ENCODE measurements at places on chromosomes 7 and 10.

DNA sequence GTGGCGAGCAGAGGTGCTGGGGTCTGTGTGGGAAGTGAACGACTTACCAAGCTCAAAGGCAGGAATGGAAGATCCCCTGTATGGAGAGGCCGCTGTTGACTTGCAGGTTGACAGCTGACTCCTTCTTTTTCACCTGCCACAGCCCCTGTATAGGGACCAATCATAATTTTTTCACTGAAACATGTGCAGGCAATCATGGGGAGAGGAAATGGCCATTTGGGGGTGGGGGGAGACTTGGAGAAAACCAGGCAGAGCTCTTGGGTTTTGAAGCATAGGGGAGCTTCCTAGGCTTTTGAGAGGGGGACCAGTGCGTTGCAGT, 101.4 kb downstream of the WDR37 start:
- DNase-seq, result no peak

DNA sequence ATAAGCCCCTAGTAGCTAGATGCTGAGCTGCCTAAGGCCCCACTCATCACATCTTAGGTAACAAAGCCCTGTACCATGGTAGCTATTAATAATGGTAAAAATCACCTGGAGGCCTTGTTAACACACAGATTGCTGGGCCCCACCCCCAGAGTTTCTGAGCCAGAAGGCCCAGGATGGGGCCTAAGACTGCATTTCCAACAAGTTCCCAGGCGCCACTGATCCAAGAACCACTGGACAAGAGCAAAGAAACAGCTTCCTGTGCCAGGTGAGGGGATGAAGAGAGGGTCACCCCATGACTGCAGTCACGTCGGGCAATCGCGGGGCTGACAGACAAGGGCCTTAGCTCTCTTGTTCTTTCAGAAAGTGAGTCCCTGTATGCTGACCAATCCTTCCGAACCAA, 46.8 kb downstream of the ACSM6 start:
- no peak for DNase-seq

DNA sequence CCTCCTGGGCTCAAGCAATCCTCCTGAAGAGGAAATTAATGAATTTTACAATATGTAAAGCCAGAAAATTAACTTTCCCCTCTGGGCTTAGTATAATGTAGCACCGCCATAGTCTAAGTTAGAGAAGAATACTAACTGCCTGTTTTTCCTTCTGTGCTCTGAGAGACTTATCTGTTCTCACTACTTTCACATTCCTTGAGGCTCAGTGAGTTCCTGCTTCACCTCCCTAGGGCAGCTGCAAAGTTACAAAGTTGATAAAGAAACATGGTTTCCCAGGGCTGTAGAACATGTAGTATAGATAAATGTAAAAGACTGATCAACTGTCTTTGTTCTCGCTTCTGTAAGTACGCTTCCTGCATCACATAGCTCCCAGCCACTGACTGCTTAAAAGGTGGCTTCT, 16.0 kb upstream of the OLAH start:
- DNase-seq, result no peak

- no peak for DNase-seq
Observed at GRCh38 chr7:99209781-99210180, 1.9 kb upstream of the KPNA7 start.

DNA sequence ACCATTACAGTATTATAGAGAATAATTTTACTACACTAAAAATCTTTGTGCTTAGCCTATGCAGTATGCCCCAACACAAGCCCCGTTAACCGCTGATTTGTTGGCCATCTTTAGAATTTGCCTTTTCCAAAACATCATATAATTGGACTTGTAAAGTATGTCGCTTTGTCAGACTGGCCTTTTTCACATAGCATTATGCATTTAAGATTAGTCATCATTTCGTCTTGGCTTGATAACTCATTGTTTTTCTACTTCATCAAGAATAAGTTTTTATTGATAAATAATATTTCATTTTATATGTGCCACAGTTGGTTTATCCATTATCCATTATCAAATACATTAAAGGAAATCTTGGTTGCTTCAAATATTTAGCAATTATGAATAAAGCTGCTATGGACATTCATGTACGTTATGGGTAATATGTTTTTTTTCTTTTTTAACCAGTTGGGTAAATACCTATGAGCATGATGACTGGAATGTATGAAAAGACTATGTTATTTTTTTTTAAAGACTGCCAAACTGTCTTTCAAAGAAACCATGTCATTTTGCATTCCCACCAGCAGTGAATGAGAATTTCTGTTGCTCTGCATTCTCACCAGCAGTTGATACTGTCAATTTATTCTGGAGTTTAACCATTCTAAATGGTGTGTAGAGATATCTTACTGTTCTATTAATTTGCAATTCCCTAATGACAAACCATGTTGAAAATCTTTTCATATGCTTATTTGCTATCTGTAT, 273.1 kb upstream of the KCND2 start:
- no peak for DNase-seq

DNA sequence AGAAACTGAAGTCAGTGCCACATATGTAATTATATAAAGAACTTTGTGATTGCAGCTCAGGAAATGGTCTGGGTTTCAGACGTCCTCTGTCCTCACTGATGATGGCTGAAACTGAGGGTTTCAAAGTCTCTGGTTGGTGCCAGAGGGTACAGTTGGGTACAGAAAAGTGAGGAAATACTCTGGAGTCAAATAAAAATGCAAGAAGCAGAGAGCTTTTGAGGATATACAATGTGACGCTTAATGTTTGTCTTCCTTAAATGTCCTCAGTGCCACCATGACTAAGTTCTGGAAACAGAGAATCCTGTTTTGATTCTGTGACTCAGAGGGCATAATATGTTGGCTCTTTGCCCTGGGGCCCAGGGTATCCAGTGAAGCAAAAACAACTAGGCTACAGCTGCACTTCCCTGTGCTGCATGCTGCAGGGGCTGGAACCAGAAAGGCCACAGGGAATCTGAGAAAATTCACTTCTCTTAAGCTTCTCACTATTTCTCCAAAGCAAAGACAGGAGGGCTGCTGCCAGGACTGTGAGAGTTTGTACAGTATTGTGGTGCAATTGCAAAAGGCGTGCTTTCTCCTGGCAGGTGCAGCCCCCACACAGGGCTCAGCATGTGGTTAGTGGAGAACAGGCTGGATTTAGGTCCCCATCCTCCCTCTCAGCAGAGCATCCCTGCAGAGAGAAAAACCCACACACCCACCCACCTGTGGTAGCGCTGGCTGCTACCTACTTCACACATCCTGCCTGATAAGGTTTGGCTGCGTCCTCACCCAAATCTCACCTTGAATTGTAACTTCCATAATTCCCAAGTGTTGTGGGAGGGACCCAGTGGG, 169.5 kb upstream of the SVIL start:
- no peak for DNase-seq

DNA sequence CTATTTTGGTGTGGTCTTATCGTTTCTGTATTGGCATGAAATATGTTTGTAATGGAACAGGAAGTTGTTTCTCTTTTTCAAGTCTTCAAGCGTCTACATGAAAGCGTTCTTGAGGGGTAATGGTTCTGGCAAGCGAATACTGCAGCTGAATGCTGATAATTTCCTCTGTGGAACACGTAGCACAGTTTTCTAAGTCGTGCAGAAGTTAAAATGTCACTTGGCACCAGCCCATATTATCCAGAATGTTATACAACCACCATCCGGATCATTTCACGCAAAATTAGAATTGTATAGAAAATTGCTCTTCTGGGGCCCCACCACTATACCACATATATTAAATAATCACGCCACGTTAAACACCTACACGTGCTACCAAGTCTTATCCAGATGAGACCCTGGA, 354.3 kb downstream of the CALN1 start:
- no peak for DNase-seq

- DNase-seq, result no peak
Observed at GRCh38 chr10:110852255-110852896, 19.4 kb upstream of the PDCD4 start.

DNA sequence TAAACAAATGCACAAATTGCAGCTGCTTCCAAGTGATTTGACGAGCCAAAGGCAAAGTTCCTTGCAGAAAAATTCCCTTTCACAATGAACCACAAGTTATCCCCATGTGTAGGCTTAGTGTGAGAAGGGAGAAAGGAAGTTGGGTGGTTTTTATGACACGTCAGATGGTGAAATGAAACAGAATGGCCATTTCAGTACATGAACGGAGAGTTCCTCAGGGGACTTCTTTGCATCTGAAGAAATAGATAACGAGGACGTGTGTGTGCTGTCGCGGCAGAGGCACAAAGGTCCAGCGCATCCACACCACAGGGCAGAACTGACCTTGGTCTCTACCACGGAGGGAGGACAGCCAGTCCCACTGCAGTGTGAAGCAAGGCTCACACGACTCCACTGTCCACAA, 135.9 kb downstream of the PAXIP1 start:
- no peak for DNase-seq

DNA sequence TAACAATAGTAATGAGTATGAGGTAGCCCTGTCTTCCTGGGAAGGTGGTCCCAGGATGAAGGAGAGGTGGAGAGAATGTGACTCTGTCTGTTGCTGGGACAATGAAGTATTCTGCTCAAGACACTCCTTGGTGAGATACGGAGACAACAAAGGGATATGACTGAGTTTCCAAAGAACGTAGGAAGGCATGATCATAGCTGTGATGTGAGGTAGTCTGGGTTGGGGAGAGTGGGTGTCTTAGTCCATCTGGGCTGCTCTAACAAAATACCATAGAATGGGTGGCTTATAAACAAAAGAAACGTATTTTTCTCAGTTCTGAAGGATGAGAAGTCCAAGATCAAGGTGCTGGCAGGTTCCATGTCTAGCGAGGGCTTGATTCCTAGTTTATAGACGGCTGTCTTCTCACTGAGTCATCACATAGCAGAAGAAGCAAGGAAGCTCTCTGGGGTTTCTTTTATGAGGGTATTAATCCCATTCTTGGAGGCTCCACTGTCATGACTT, 84.9 kb upstream of the RHOBTB1 start:
- no peak for DNase-seq

DNA sequence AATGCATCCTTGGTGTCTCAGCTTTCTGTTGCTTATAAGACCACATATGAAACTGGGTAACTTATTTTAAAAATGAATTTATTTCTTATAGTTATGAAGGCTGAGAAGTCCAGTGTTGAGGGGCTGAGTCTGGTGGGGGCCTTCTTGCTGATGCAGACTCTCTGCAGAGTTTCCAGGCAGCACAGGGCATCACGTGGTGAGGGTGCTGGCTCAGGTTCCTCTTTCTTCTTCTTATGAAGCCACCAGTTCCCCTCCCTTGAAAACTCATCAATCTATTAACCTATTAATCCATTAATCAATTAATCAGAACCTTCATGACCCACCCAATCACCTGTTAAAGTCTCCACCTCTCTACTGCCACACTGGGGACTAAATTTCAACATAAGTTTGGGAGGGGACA, 595.6 kb upstream of the NRP1 start:
- DNase-seq, result no peak

- DNase-seq, result no peak
Observed at GRCh38 chr7:138169441-138169851, 93.2 kb downstream of the AKR1D1 start.

DNA sequence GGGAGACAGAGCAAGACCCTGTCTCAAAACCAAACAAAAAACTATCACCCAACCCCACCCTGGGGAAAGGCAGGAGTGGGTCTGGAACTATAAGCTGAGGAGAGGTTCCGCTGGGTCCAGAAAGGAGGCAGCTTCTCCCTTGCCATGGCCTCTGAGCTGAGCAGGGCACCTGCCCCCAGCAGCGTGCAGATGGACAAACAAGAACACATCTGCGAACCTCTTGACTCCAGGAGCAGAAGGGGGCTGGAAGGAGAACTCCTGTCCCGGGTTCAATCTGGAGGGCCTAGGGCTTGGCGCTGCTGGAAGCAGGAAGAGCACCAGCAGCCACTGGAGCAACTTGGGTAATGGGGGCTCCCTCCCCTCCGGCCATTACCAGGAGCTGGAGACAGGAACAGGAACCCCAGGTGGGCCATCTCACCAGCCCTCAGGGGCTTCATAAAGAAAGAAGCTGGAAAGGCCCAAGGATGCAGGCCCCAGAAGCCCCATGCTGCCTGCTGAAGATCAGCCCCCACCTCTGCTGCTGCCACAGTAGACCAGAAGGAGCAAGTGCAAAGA, 19.0 kb upstream of the PPIF start:
- no peak for DNase-seq
